ENCODE measurements at places on chromosomes 2 and 18.

DNA sequence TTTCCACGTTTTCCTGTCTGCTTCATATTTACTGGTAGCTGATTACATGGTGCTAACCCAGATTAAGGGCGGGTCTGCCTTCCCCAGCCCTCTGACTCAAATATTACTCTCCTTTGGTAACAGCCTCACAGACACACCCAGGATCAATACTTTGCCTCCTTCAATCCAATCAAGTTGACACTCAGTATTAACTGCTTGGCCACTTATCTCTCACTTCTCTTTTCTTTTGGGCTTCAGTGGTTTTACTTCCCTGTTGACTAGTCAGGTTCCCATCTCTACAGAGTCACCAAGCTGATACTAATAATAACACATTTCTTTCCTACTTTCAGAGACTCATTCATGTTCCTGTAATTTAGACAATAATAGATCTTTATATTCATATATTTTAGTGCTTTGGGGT lies 302.2 kb upstream of the MAP2 start:
- DNase-seq: no peak

- DNase-seq: no peak
These were observed 1000.5 kb upstream of the CRIM1 start for GRCh38 chr2:35355056-35355455.

DNA sequence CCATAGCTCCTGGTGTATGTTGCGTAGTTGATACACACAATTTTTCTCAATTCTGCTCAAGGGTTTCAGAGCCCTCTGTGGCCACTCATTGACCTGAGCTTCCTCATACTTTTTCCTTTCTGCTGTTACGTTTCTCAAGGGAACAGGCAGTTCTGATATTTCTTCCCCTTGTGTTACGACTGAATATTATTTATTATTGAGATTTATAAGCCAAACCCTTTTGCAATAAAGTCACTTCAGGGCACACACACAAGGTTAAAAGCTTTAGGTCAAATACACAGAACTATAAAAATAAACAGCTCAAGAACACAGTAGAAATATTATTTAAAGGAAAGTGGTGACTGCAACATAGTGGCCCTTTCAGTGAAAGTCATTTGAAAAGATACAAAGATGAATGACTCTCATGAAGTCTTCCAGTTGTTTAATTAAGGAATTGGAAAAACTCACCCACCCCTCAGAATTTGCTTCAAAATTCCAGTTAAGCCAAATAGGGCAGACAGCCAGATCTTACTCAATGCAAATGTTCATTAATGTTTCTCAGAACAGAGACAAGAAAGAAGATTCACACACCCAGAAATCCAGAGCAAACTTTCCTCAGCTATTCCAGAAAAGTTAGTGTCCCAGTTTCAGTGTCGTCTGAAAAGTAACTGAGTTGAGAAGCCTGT lies 179.7 kb downstream of the TRIB2 start:
- DNase-seq: no peak

DNA sequence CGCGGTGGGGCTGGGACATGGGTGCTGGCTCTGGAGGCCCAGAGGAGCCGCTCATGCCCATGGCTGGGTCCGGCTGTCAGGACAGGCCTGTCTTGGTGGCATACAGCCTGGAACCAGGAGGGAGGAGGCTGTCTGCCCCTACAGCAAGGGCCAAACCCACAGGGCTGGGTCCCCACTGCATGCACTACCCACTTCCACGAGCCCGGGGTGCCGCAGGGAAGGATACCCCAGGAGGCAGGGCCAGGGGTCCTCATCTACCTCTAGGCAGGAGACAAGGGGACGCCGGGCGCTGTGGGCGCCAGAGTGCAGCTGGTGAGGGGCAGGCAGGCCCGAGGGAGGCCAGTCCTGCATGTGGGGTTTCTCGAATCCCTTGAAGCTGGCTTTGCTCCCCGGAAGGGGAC lies 95.1 kb upstream of the GPC1 start:
- DNase-seq: no peak

DNA sequence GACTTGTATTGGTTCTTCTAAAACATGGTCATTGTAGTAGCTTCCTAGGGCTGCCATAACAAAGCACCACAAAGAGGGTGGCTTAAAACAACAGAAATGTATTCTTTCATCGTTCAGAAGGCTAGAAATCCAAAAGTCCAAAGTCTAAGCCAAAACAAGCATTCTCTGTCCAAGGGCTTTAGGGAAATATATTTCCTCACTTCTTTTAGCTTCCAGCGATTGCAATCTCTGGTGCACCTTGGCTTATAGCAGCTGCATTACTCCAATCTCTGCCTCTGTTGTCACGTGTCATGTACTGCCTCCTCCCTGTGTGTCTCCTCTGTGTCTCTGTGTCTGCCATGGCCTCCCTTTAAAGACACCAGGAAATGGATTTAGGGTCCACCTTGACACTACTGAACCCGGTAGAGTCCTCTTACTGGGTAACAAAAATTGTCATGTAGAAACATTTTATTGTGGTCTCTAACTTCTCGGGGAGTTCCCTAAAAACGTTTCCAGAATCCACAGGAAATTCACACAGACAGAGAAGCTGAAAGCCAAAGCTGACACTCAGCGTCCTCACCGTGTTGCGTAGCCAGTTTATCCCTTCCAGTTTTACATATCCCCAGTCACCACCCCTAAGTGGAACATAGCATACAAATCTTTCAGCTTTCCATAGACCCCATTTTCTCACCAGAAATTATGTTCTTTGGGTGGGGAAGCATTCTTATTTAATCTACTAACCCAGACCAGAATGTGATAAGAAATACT lies 20.7 kb upstream of the TTN start:
- no peak for DNase-seq

DNA sequence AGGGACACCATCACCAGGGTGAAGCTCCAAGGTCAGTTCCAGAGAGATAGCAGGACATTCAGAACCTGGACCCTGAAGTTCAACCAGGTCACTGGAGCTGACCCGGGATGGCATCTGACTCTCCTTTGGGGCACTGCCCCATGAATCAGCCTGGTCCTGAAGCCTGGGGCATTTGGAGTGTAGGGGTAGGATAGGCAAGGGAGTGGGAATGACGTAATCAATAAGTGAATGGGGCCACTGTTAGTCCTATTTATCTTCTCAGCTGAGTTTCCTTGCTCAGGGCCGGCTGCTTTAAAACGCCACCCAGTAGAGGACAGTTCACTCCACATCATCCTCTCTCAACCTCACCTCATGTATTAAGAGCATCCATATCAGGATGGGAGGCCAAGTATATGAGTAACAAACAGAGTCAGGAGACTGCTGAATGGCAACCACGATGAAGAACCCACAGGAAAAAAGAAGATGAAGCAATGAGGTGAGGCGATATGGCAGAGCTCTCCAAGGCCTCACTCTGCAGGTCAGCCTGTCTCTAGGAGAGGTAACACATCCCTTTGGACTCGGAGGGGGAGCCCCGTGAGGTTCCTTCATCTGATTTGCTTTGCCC lies 1.8 kb upstream of the RFX8 start:
- no peak for DNase-seq

GRCh38 chr2:12715258-12716031 lies 1.3 kb upstream of the TRIB2 start:
- DNase-seq: no peak

DNA sequence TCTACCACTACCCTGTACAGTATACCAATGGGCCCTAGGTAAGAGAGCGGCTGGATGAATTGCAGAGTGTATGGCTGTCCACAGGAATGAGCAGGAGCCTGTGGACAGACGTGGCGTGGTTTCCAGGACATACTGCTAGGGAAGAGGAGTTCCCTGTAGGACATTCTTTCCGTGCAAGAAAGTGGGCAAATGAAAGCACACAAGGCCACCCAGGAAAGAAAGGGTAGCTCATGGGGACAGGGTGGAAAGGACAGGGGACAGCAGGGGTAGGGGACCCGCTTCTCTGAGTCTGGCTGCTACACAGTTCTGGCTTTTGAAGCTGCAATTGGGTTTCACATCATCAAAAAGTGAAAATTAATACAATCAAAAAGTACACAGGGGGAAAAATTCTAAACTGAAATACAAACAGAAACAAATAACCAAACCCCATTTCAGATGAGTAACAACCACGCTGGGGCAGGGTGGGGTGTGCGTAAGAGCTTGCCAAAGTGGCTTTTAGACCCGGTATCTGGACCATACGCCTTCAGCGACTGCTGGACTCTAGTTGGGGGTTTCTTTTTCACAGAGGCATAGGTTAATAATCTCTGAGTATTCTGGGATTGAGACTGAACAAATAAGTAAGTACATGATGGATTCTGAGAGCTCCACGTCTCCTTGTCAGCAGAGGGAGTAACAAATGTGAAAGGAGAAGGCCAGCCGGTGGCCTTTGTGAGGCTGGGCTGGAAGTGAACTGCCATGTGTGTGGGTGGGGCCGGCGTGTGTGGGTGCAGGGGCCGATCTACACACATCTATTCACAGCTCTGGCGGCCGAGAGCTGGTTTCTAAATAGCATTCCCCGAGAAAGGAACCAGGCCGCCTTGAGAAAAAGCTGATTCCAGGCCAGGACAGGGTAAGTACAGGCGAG lies 84.0 kb downstream of the HDAC4 start:
- no peak for DNase-seq

DNA sequence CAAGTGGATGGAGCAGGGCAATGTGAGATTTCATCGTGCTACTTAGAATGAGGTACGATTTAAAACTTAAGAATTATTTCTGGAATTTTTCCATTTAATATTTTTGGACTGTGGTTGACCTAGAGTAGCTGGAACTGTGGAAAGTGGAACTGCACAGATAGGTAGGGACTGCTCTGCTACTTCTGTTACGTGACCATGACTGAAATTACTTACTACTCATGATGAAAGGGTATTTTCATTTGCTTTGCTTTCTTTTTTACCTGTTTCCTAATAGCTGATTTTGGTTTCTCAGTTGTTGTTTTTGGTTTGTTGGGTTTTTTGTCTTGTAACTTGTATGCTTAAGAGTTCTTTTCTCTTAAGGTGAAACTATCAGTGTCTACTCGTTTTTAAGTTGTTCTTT lies 11.4 kb downstream of the UBE2E3 start:
- no peak for DNase-seq
